IMR-90 (cell line): ENCODE measurements at places on chromosomes 16 and 17. TPM values are rescaled to one million over a fixed set of nuclear protein-coding genes. Genes with fewer than 3 reads are reported as not detected.

Gene KCNG4
- not detected in 2 replicates for total RNA-seq

GRCh38 chr16:50502616-50503011 is 45.6 kb upstream of the NKD1 start:
- no peaks in the 10 kb centered on the region for H3K4me1 ChIP-seq
- no peaks in the 10 kb centered on the region for H3K36me3 ChIP-seq
- no peak overlapping the region for H3K27ac ChIP-seq
- no peak for DNase-seq
- H3K4me3 ChIP-seq, result no peak overlapping the region
- peaks cover 2% of the 10 kb centered on the region; the same call in 1 of the 2 replicates for H3K27me3 ChIP-seq

- DNase-seq, result no peak
- H3K4me1 ChIP-seq, result no peaks in the 10 kb centered on the region
- no peaks in the 10 kb centered on the region for H3K27me3 ChIP-seq
- no peak overlapping the region for H3K4me3 ChIP-seq
Measured at GRCh38 chr16:88669980-88670379, 7.1 kb upstream of the MVD start.

DNA sequence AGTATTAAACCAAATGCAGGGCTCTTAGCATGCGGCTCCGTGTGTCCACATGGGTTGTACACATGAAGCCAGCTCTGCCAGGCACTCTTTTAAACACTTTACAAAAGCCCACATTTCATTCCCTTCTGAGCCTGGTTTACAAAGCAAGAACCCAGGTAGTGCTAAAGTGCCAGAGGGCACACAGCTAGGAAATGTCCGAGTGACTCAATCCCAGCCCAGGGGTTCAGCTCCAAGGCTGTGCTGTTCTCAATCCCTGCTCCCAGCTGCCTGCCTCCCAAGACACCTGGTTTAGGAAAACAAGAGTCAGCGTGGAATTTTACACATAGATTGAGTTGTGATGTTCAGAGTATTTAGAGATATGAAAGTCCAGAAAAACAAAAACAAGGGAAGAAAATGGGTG is 13.3 kb upstream of the DCAF7 start:
- peaks cover 3% of the 10 kb centered on the region; the same call in 1 of the 2 replicates for H3K4me1 ChIP-seq
- no peak overlapping the region for H3K27ac ChIP-seq
- no peak overlapping the region for H3K4me3 ChIP-seq
- peaks cover 62% of the 10 kb centered on the region for H3K27me3 ChIP-seq
- H3K36me3 ChIP-seq, result no peaks in the 10 kb centered on the region
- DNase-seq, result no peak

DNA sequence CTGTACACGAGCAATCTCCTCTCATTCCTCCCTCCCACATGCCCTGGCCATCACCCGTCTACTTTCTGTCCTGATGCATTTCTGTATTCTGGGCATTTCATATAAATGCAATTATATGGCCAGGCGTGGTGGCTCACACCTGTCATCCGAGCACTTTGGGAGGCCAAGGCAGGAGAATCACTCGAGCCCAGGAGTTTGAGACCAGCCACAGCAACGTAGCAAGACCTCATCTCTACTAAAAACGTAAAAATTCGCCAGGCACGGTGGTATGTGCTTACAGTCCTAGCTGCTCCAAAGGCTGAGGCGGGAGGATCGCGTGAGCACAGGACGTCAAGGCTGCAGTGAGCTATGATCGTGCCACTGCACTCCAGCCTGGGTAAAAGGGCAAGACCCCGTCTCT is 4.8 kb downstream of the MEAK7 start:
- H3K4me3 ChIP-seq, result no peak overlapping the region
- no peaks in the 10 kb centered on the region for H3K27me3 ChIP-seq
- H3K4me1 ChIP-seq, result peaks cover 10% of the 10 kb centered on the region
- peaks cover 46% of the 10 kb centered on the region for H3K36me3 ChIP-seq

DNA sequence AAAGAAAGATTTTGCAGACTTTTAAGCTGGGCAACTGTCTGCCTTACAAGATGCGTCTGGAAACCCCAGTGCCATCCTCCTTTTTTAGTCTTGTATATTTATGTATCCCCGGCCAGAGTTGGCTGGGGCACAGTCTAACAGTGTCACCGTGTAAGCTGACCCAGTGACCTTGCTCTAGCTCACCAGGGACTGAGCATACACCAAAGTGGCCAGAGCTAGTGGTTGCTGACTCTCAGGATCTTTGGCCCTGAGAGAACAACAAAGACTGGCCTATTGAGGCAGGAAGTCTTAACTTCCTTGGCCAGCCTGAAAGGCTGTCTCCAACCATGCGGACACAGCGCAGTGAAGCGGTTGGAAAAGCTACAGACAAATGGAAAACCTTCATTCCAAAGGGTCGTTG is 745.2 kb downstream of the WWOX start:
- H3K36me3 ChIP-seq, result no peaks in the 10 kb centered on the region
- no peaks in the 10 kb centered on the region for H3K27me3 ChIP-seq
- no peak overlapping the region for H3K4me3 ChIP-seq
- H3K27ac ChIP-seq, result no peak overlapping the region
- no peak for DNase-seq
- no peaks in the 10 kb centered on the region for H3K4me1 ChIP-seq

DNA sequence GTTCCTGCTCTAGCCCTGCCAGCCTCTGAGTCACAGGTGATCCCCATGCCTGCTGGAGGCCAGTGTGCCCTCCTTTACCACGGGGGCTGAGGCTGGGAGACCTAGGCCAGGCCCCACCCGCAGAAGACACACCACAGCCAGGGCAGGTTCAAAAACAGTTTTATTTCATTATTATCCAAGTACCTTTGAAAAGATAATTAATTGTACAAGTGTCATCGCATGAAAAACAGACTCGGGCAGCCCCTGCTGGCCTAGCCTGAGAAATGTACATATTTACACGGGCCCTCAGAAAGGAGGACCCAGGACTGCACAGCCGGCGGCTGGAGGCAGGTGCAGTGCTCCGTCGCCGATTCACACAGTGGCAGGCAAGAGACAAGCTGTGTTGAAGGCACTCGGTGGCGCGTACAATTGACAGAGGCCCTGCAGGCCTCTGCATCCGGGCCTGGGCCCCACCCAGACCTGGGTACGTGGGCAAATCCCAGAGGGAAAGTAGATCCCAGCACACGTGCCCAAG is 4.4 kb downstream of the PDIA2 start:
- no peak for DNase-seq
- no peaks in the 10 kb centered on the region; the same call in 1 of the 2 replicates for H3K27me3 ChIP-seq
- H3K36me3 ChIP-seq, result peaks cover 35% of the 10 kb centered on the region; the same call in 1 of the 2 replicates
- no peak overlapping the region for H3K4me3 ChIP-seq

DNA sequence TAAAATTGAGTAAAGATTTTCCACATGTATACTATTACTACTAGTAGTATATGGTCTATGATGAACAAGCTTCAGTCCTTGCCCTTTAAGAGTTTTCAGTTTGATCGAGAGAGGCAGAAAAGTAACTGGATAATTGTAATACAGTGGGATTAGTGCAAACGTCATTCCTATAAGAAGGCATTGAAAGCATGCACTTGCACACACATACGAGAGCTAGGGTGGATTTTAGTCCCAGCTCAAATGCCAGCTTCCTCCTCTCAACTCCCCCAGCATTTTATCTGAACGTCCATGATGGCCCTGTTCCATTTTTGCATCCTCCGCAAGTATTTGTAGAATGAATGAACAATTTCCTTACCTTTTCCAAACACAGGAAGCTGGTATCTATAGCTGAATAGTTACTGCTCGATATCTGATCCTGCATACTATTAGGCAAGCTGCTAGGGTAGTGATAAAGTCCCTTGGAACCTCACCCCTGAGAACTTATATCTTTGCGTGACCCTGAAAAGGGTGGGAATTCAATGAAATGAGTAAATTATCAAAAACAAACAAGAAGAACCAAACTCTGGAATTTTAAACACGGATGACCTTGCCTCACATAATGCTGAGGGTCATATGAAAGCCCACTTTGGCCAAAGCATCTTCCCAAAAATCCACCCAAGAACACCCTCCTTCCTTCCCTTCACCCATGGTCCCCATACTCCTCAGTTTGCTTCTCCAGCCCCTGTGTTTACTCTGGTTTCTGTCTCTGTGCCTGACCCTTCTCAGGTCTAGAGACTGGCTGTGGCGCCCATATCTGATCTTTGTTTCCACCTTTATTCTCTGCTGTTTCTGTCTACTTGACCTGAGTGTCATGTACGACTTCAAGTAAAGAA is 60.5 kb downstream of the TMEM100 start:
- no peaks in the 10 kb centered on the region for H3K36me3 ChIP-seq
- H3K4me3 ChIP-seq, result no peak overlapping the region
- no peaks in the 10 kb centered on the region for H3K4me1 ChIP-seq
